Tibial nerve (tissue), 4 donors: ENCODE measurements at places on chromosomes 11 and 22. TPM values are rescaled to one million over a fixed set of nuclear protein-coding genes. Genes with fewer than 3 reads are reported as not detected.

The DMC1 gene
- total RNA-seq = 5.7 TPM

The ASCL2 gene
- 0.66 TPM for total RNA-seq

The KREMEN1 gene
- total RNA-seq = 12.8 TPM

The AGBL2 gene
- not detected for total RNA-seq

The CHADL gene
- total RNA-seq = 27.5 TPM

The PGA5 gene
- not detected for total RNA-seq

The TMPRSS13 gene
- 1.7 TPM for total RNA-seq

The JRKL gene
- 5.9 TPM for total RNA-seq

The FOXRED2 gene
- total RNA-seq = 13.7 TPM
